ENCODE measurements at places on chromosomes 3 and 15.

- no peak for DNase-seq
These were observed 37.2 kb downstream of the PXK start for GRCh38 chr3:58369876-58370275.

- no peak for DNase-seq
These were observed 108.9 kb upstream of the TRIM42 start for GRCh38 chr3:140568842-140569520.

DNA sequence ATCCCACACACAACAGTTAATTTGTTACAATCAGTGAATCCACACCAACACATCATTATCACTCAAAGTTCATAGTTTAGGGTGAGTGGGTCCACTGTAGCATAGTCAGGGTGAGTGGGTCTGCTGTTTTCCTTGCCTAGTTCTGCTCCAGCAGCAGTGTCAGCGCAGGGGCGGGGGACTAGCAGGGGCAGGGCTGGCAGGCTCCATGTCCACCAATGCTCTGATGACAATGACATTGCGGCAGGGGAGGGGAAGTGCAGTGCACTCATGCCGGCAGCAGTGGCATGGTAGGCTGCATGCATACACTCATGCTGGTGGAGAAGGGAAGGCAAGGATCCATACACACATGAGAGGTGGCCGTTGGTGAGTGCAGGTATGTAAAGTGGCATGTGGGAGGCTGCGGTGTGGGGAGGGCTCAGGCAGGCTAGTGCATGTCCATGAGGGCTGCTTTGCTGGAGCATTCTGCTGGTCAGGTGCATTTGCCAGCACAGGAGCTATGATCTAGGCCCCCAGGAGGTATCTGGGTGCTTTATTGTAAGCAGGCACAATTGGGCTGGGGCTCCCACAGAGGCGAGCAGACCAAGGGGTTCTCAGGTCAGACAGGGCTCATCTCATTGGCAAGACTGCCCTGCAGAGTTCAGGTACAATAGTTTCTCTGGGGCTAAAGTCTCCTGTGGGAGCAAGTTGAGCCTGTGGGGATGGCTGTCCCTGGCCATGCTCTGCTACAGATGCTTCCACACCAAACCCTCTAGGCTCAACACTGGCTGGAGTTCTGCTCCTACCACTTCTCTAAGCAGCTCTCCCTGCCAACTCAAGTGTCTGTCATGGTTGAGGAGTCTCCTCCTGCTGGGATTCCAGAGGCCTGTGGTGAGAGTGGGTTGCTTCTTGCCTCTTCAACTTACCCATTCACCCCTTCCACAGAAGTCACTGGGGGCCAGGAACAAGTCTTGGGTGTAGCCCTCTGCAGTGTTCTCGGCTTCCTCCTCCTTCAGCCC lies 81.3 kb downstream of the KCNAB1 start:
- DNase-seq: no peak

GRCh38 chr15:75042730-75043508 lies 19.5 kb downstream of the PPCDC start:
- no peak for DNase-seq

DNA sequence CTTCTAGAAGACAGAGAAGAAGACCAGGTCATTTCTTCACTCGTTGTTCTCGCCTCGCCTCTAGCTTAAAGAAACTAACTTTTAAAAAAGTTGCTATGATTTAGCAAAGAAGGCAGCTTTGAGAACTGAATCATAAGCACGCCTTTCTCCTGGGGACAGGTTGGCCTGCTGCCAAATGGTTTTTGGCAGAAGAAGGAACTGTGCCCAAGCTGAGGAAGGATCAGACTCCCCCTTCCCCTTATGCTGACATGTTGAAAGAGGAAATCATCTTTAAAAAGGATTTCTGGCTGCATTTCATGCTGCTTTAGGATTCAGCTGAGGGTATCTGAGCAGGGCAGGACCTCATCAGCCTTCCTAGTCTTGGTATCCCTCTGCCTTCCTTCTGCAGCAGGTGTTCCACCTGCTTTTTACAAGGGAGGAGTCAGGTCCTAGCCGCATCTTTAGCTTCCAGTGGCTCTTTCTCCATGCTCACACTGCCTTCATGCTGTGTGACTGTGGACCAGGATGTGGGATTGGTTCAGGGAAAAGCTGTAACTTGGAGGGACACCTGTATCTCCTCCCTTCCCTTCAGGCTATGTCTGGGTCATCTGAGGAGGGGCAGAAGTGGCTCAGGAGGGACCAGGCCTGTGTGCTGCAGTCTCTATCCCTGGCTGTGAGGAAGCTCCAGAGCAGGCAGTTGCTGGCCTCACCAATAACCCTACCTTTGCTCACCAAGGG lies 34.1 kb upstream of the HACD2 start:
- DNase-seq: no peak

DNA sequence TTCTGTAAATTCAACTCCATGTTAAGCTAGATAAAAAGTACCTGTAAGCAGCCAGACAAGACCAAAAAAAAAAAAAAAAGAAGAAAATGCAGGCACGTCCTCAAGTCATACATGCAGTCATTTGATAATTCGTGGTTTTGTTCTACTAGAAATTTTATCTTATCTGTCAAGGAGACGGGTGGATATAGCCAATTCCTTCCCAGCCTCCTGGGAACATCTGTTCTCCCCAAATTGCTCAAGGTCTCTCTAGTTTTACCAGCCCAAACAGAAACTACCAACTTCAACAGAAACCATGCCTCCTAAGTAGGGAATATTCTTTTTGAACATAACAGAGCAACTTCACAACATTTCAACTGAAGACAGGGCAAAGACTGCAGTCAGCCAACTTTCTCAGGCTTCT lies 19.5 kb downstream of the RYK start:
- DNase-seq: no peak

DNA sequence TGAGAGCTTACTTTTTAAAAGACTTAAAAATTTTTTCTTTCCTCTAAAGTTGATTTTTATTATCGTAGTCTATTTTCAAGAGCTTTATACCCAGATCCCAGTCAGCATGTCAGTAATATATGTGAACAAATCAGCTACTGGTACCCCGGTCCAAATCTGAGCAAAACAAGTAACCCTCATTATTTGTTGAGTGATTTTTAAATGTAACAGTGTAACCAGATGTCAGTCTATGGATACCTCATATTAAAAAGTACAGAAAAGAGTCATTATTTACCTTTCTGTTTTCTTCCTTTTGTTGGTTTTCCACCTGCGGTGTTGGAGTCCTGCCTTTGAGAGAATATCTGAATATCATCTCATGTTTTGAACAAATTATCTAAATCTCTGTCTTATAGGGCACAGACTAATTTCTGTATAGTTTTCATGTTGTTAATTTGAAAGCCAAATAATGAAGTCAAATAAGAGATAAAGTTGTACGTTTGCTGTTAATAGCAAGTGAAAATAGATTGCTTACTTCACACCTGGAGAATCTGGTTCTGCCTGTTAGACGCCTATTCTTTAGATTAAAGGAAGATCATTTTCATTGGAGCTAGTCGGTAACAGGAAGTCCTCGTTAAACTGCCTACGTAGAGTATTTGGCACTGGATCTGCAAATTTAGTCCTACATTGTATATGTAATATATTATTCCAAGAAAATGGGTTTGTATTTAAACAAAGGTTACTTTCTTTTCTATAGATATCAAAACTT lies at the start of gene STX19:
TSS of gene STX19 (minus strand) at position 505 of the 745 bp plus-strand sequence. CDS start 13,328 bp downstream, outside the sequence.
- DNase-seq: no peak

DNA sequence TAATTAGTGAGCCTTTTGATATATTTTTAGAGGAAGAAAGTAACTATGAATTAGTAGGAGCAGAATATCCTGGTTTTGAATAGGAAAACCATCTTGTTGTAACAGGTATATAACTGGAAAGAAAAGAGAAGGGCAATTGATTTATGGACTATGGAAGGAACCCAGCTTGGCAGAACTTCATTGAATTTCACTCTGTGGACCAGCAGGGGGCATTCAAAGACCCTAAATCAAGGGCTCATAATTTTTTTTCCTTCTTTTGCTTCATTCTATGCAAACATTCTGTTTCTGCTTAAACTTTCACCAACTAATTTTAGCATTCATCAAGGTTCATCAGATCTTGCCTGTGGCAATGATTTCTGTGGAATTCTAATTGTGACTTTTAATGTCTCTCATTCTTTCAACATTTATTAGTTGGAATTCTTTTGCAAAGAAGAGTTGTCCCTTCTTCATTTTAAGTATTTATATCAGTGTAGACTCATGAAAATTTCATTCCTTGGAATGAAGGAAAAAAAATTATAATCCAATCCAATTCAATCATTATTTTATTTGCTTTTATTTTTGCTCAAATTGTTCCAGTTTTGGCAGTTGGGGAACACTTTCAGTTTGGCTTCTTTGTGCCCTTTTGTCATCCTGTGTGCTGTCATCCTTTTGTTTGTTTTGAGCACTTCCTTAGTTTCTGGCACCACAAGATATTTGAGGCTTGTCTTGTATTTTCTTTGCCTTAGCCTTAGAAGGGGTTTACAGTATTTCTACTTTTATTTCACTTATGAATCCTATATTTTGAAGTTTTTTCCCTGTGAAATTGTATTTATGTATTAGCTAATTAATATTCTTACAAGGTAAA lies 30.4 kb downstream of the NXPE3 start:
- DNase-seq: no peak

DNA sequence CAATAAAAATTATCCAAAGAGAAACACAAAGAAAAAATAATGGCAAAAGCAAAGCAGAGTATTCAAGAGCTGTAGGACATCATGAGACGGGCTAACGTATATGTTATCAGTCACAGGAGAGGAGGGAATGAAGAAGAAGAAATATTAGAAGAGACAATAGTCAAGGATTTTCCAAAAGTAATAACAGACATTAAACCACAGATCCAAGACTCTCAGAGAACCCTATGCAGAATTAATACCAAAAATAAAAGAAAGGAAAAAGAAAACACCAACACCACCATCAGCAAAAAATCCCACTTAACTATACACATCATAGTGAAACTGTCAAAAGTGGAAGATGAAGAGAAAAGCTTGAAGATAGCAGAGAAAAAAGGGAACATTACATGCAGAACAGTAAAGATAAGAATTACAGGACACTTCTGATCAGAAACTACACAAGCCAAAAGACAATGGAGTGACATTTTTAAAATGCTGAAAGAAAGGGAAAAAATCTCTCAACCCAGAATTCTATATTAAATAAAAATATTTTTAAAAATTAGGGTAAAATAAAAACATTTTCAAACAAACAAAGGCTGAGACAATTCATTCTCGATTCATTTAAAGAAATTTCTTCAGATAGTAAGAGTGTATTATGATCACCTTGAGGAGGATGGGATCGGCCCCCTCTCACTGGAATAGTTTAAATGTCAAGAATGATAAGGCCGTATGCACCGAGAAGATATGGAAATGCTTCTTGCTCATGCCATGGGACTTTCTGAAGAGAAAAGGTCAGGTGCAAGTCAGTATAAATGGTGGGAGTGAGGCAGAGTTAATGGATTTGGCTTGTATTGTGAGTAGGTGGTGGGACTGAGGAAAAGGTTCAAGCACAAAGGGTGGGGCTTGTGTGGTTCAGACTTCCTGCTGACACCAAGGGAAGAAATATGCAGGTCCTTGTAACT lies 28.5 kb downstream of the TM2D3 start:
- no peak for DNase-seq

GRCh38 chr3:158789592-158789991 lies 12.3 kb upstream of the MFSD1 start:
- no peak for DNase-seq

GRCh38 chr3:158936530-158937113 lies 134.8 kb downstream of the MFSD1 start:
- no peak for DNase-seq

Data from activated CD8-positive, alpha-beta memory T cell treated with anti-CD3 and anti-CD28 coated beads for 1 hour (primary cell).